Stimulated activated CD4-positive, alpha-beta T cell treated with anti-CD3 and anti-CD28 coated beads, Interleukin-2, amount 100 ng/mL, for 24 hours (primary cell): ENCODE measurements at places on chromosomes 6 and 20.

GRCh38 chr6:138618168-138618567 is 118.9 kb upstream of the NHSL1 start:
- DNase-seq = no peak

DNA sequence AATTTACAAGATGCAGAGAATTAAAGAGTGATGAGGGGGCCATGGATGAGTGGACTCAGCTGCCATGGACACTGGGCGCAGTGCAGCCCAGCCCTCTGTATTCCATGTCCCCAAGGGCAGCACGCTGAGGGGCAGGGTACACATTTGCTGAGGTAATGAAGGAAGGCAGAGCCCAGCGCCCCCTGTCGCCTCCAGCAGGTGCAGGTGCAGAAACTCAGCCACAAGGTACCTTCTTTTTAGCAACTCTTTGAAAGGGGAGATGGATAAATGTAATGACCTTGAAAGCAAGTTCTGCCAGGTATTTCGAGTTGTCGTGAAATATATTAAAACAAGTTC is 7.1 kb downstream of the CD93 start:
- DNase-seq = no peak

- no peak for DNase-seq
Measured at GRCh38 chr6:141562186-141562811, 570.4 kb upstream of the GJE1 start.

GRCh38 chr20:23257106-23257761 is 93.4 kb upstream of the NXT1 start:
- DNase-seq = no peak

- no peak for DNase-seq
Measured at GRCh38 chr20:12886618-12887363, 122.0 kb upstream of the SPTLC3 start.

DNA sequence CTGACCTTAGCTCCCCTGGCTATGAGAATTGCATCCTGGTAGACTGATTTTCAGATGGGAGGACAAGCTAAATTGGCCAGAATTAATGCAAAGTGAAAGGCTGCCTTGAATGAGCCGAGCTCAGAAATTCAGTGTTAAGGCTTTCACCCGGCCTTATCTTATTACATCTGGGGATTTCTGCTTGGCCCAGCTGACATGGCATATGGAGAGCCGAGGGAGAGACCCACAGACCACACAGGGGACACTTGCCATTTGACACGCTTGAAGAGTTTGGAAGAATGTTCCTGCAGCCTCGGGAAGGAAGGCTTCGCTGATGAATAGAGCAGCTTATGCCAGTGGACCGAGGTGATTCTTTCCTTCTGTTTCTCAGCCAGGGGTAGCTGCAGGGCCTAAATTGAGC is 9.0 kb downstream of the MOCS3 start:
- no peak for DNase-seq

- no peak for DNase-seq
Measured at GRCh38 chr20:44585057-44585963, 2.9 kb downstream of the PKIG start.

GRCh38 chr6:131063028-131063763 is at the start of gene EPB41L2:
EPB41L2 (minus strand) TSS chr6:131063245; CDS start chr6:130956485, 106,760 bp downstream.
- peak; percentile 85 for DNase-seq

- DNase-seq = no peak
Measured at GRCh38 chr6:165511807-165512206, 151.2 kb downstream of the PDE10A start.

- no peak for DNase-seq
Measured at GRCh38 chr6:105324386-105324950, 78.4 kb downstream of the PREP start.

- DNase-seq = no peak
Measured at GRCh38 chr6:132715204-132715603, 1.3 kb upstream of the VNN1 start.

DNA sequence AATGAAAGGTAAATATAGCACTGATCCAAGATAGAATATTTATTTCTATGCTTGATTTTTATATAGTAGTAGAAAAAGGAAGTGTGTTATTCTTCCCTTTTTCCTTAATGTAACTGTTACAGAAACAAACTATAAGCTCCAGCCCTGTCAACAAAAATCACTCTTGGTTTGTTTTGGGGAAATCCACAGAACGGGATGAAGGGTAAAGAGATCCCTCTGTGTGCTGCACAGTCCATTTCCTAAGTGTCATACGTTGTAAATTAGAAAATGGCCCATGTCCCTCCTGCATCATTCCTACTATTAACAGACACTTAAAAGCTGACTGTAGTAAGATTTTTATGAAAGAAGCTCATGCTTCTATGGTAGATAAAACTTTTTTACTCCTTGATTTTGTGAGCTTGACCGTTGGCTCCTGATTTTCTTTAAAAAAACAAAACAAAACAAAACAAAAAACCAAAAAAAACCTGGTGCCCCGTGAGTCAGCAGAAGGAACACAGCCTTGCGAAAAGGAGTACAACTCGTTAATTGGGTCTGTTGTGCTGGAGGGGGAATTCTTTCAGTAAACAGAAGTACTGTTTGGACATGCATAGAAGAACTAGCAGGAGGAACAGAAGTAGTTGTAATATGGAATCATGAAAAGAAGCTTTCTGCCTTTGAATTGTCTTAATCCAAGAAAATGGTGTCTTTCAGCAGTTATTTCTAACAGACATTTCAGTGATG is 67.5 kb downstream of the RTN4IP1 start:
- DNase-seq = no peak

GRCh38 chr20:10264166-10264558 is 45.5 kb downstream of the SNAP25 start:
- no peak for DNase-seq

- no peak for DNase-seq
Measured at GRCh38 chr6:77264970-77265369, 198.3 kb downstream of the HTR1B start.
